ENCODE measurements at places on chromosomes 3 and 15. TPM values are rescaled to one million over a fixed set of nuclear protein-coding genes. Genes with fewer than 3 reads are reported as not detected.

Gene THPO
- total RNA-seq = not detected

Gene NLGN1
- 0.39 TPM for total RNA-seq

Gene STRIT1
- not detected for total RNA-seq

Gene RYR3
- total RNA-seq = not detected

DNA sequence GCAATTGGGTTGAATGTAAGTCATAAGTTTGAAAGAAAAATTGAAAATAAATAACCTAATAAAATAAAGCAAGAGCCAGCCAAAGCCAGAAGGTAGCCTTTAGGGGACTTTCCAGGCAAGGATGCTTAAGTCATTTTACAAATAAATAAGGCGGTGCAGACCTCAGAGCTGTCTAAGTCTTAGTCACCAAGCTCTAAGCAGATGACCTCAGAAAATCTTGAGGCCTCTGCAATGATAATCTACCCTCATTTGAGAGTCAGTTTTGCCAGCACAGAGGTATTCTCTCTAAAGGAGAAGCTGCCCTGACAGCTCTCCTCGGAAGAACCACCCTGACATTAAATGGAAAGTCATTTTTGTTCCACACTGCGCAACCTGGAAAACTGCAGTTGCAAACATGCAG, 113.9 kb downstream of the OXNAD1 start:
- peaks cover 11% of the 10 kb centered on the region for H3K4me1 ChIP-seq
- no peak overlapping the region for H3K27ac ChIP-seq
- no peak for DNase-seq
- no peak overlapping the region for H3K4me3 ChIP-seq

DNA sequence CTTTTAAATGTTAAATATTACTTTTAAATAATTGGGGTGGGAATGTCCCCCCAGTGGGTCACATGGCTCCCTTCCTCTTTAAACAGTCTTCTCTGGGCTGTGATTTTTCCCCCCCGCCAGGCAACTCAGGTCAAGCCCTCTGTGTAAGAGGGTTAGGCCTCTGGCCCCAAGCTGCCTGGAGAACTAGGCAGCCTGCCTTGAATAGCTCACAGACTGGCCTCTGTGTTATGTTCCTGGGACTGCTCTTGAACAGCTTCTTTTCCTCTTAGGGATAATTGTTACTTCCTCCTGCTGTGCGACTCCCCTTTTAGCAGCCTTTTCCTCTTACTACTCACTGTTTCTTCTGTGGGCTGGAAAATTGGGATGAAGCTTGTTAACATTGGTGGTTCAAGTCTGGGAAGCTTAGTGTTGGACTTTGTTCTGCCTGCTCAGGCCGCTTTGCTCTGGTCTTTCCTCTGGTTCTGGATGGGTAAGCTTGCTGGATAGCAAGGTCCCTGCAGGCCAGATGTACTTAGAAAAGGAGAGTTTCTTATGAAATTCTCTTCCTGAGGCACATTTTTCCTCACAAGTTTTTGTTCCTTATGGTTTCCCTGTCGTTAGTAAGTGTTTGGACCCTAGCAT, 2.2 kb downstream of the TEX264 start:
- H3K4me1 ChIP-seq = peaks cover 9% of the 10 kb centered on the region
- DNase-seq = peak; percentile 52
- H3K27me3 ChIP-seq = no peaks in the 10 kb centered on the region
- H3K4me3 ChIP-seq = no peak overlapping the region
- no peaks in the 10 kb centered on the region for H3K36me3 ChIP-seq

GRCh38 chr3:129989414-129989813, 14.9 kb downstream of the TRH start:
- H3K27ac ChIP-seq = no peak overlapping the region
- no peak overlapping the region for H3K4me3 ChIP-seq

GRCh38 chr15:78175330-78175729, 26.2 kb downstream of the IDH3A start:
- no peak overlapping the region for H3K27ac ChIP-seq
- H3K27me3 ChIP-seq = no peaks in the 10 kb centered on the region
- DNase-seq = no peak

DNA sequence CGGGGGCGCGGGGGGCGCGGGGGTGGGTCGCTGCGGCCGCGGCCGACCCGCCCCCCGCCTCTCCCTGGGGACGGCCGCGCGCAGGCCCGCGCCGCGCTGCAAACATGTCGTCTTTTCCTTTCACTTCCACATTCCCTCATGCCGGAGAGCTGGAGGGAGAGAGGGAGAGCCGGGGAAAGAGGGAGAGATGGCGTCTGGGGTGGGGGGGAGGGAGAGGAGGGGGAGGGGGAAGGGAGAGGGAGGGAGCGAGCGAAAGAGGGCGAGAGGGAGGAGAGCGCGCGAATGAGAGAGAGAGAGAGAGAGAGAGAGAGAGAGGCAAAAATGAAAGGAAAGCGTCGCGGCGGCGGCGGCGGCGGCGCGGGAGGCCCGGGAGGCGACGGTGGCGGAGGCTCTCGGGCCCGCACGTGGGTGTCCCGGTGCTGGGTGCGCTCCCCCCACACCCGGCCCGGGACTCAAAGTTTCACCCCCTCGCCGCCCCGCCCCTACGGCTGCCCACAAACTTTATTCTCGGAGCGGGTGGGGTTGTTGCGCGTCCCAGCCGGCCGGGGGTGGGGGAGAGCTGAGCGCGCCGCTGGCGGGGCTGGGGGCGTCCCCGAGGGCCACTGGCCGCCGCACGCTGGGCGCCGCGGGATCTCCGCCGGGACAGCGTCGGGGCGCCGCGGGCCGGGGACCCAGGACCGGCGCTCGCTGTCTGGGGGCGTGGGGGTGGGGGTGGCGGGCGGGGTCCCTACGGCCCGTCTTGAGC, 731 bp downstream of the ZNF710 start:
- H3K4me1 ChIP-seq = peaks cover 19% of the 10 kb centered on the region
- H3K27me3 ChIP-seq = no peaks in the 10 kb centered on the region
- H3K4me3 ChIP-seq = peak overlapping the region; percentile 81
- peak; percentile 75 for DNase-seq
- no peaks in the 10 kb centered on the region for H3K36me3 ChIP-seq

DNA sequence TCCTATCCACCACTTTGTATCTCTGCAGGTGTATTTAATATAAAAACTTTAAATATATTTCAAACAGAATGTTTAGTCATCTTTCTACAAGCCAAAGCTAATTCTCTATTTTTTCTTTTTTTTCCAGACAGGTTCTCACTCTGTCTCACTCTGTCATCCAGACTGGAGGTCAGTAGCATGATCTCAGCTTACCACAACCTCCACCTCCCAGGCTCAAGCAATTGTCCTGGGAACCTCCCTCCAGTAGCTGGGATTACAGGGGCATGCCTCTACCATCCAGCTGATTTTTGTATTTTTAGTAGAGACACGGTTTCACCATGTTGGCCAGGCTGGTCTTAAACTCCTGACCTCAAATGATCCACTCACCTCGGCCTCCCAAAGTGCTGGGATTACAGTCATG, 202.6 kb downstream of the VGLL3 start:
- H3K27me3 ChIP-seq = no peaks in the 10 kb centered on the region
- H3K4me1 ChIP-seq = no peaks in the 10 kb centered on the region
- no peak overlapping the region for H3K4me3 ChIP-seq
- no peak overlapping the region for H3K27ac ChIP-seq
- DNase-seq = no peak

DNA sequence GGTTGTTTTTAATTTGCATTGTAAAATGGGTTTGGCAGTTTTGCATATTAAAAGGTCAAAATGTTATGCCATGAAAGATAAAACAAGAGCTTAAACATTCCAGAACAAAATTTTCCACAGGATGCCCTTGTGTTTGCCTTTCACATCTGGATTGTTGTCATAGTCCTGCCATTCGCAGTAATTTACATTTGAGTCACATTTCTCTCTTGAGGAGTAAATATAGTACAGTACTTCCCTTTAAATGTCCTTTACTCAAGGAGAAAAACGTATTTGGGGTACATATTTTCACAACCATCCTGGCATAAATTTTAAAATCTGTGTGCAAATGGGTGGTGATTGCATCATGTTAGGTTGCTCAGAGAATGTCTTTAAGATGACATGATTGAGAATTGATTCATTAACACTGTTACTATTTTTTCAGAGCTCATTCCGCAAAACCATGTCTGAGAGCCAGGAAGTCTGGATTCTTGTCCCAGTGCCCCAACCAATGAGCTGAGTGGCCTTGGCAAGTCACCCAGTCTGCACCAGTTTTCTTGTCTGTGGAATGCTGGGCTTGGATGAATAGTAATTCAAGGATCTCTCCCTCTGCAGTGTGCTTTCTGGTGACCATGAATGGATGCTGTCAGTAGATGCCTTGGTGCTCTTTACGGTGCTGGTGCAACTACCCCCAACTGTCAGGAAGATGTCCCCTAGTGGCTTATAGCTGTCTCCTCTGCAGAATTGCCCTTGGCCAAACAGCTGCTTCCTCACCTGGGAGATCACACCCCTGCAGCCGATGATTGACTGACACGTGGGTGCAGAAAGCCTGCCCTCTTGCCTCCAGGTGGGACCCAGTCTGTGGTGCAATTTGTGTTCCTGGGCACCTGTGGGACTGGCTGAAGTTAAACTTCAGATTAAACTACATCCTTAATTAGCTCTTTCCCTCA, 43.0 kb downstream of the ABHD5 start:
- no peaks in the 10 kb centered on the region for H3K4me1 ChIP-seq
- no peak for DNase-seq
- no peaks in the 10 kb centered on the region for H3K27me3 ChIP-seq
- H3K4me3 ChIP-seq = no peak overlapping the region

DNA sequence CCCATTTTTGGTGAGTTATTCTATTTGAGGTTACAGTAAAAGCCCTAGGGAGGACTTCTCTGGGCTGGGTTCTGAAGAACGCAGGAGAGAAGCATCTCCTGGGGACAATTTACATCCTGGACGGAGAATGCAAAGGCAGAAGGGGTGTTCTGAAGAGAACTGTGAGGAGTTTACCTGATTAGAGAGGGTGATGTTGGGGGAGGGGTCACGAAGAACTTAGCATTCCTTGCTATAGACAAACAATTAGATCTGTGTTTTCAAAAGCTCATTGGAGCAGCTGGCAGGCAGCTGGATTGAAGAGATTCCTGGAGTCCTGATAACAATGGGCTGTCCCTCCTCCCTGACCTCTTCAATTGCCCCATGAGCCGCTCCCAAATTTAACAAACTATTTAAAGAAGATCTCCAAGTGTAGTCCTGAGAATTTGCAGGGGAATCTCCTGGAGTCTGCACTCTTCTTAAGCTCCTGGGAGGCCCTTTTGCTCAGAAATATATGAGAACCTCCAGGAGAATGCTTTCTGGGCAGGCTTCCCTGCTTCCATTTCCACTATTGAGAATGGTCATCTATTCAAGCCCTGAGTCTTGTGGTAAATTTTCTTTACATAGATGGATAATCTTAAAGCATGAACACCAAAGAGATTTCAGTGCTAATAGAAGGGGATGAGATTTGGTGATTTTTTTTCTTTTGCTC, 55.3 kb downstream of the ARHGAP31 start:
- no peak overlapping the region for H3K4me3 ChIP-seq
- DNase-seq = no peak
- H3K27me3 ChIP-seq = no peaks in the 10 kb centered on the region
- H3K36me3 ChIP-seq = no peaks in the 10 kb centered on the region

DNA sequence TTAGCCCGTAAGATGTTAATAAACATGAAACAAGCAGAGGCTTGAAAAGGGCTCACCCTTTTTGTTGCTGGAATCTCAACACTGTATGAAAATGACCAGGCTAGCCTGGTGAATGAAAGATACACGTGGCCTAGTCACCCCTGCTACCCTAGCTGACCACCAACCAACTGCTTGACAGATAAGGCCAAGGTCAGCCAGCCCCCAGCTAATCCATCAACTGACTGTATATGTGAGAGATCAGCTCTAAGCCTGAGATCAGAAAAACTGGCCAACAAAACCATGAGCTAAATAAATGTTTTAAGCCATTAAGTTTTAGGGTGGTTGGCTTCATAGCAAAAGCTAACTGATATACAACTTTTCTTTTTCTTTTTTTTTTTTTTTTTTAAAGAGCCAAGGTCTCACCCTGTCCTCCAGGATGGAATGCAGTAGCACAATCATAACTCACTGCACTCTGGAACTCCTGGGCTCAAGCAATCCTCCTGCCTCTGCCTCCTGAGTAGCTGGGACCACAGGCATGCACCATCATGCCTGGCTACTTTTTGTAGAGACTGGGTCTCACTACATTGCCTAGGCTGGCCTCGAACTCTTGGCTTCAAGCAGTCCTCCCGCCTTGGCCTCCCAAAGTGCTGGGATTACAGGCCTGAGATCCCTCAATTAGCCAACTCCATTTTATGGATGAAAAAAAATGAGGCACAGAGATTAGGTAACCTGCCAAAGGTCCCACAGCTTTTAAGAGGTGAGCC, 34.6 kb downstream of the SH3BP5 start:
- no peaks in the 10 kb centered on the region for H3K36me3 ChIP-seq
- H3K4me1 ChIP-seq = no peaks in the 10 kb centered on the region
- no peaks in the 10 kb centered on the region for H3K27me3 ChIP-seq
- H3K27ac ChIP-seq = no peak overlapping the region
- H3K4me3 ChIP-seq = no peak overlapping the region

- no peak overlapping the region for H3K4me3 ChIP-seq
- H3K4me1 ChIP-seq = peaks cover 17% of the 10 kb centered on the region
- no peak overlapping the region for H3K27ac ChIP-seq
Measured at GRCh38 chr3:63450634-63451363, 172.7 kb downstream of the SYNPR start.

DNA sequence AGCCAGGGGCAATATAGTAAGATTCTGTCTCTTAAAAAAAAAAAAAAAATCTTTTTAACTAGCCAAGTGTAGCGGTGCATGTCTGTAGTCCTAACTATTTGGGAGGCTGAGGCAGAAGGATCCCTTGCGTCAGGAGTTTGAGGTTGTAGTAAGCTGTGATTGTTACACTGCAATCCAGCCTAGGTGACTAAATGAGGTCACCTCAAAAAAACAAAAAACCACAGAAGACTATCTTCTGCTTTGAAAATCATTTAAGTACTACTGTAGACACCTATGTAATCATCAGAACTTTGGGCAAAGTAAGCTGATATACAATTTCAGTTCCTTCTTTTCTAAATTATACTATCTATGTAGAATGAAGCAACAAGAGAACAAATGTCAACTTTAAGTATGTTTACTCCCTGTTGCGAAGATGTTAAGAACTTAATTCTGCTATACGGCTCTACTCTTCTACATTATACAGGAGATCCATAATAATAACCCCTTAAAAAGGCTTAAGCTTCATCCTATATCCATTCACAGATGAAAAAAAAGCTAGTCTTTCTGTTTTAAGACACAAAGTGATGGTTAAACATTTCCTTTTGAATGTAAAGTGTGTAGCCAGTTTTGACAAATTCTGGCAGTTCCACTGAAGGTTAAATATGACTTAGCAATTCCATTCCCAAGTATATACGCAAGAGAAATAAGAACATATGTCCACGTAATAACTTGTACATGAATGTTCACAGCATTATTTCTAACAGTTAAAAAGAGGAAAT, 15.2 kb downstream of the DAZL start:
- peaks cover 10% of the 10 kb centered on the region for H3K27me3 ChIP-seq
- H3K36me3 ChIP-seq = no peaks in the 10 kb centered on the region
- no peak overlapping the region for H3K27ac ChIP-seq
- no peak overlapping the region for H3K4me3 ChIP-seq
- H3K4me1 ChIP-seq = no peaks in the 10 kb centered on the region

- H3K36me3 ChIP-seq = no peaks in the 10 kb centered on the region
- H3K4me1 ChIP-seq = peaks cover 14% of the 10 kb centered on the region
- H3K27ac ChIP-seq = no peak overlapping the region
- DNase-seq = no peak
- H3K27me3 ChIP-seq = no peaks in the 10 kb centered on the region
Measured at GRCh38 chr3:127209840-127210653, 17.1 kb downstream of the PRR23E start.

GRCh38 chr15:39628546-39629257, 47.8 kb downstream of the THBS1 start:
- no peak overlapping the region for H3K4me3 ChIP-seq
- no peaks in the 10 kb centered on the region for H3K36me3 ChIP-seq
- no peaks in the 10 kb centered on the region for H3K4me1 ChIP-seq
- no peaks in the 10 kb centered on the region for H3K27me3 ChIP-seq
